Activated T-cell treated with anti-CD3 and anti-CD28 coated beads, Interleukin-2, amount 50 U/mL, for 4 hours (primary cell): ENCODE measurements at places on chromosomes 1 and 21. TPM values are rescaled to one million over a fixed set of nuclear protein-coding genes. Genes with fewer than 3 reads are reported as not detected.

RALGPS2 gene
- total RNA-seq, result 1.1 TPM

OR6F1 gene
- total RNA-seq, result not detected

TBCE gene
- total RNA-seq, result 23.9 TPM

RRP1 gene
- 139 TPM for total RNA-seq

TNFSF4 gene
- total RNA-seq, result 0.63 TPM

FAM72C gene
- total RNA-seq, result 1.9 TPM

PLXNA2 gene
- 0.15 TPM for total RNA-seq

FAM177B gene
- not detected for total RNA-seq

KCNE2 gene
- total RNA-seq, result not detected

CASZ1 gene
- 11.2 TPM for total RNA-seq

BARHL2 gene
- not detected for total RNA-seq

PRAMEF7 gene
- not detected for total RNA-seq

SLC1A7 gene
- not detected for total RNA-seq

MYBPH gene
- total RNA-seq, result not detected

COL9A2 gene
- total RNA-seq, result 1.2 TPM

TTF2 gene
- 59.8 TPM for total RNA-seq

EIF2D gene
- total RNA-seq, result 41.4 TPM

FDPS gene
- 214 TPM for total RNA-seq

SPRR1A gene
- total RNA-seq, result not detected

YOD1 gene
- total RNA-seq, result 9.1 TPM
